ENCODE measurements at places on chromosomes 16 and 17.

- DNase-seq = no peak
Measured at GRCh38 chr17:74860229-74860871, 665 bp upstream of the GRIN2C start.

- DNase-seq = no peak
Measured at GRCh38 chr17:39700148-39700987, 504 bp downstream of the ERBB2 start.

GRCh38 chr17:73400915-73401545 is 89.2 kb upstream of the CDC42EP4 start:
- no peak for DNase-seq

DNA sequence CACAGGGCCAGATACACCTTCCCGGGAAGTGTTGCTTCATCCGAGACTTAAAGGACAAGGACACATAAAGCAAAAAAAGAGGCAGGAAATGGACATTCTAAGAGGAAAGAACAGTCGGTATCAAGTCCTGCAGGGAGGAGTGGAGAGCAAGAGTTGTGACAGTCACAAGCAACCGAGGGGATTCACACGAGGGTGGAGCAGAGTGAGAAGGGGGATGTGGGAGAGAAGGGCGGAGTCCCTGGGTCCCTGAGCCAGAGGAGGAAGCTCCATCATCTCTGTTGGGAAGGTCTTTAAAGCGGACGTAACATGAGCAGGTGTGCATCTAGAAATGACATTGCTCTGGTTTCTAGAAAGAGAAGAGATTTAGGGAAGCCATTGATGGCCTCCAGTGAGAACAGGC is 47.1 kb downstream of the AIPL1 start:
- no peak for DNase-seq

DNA sequence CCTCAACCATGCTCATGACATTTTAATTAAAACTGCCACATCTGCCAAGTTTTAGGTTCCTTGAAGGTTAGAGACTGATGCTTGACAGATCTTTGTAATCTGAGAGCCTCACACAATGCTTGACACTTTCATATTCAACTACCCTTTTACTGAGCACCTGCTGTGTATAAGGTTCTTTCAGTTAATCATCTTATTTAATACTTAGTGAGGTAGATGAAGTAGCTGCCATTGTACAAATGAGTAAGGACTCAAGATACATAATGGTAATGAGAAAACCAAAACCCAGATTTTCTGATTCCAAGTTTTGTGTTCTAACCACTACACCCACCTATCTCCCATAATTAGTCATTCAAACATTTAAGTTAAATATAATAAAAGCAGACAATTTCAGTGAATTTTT is 35.4 kb upstream of the ARL6IP1 start:
- DNase-seq = no peak

DNA sequence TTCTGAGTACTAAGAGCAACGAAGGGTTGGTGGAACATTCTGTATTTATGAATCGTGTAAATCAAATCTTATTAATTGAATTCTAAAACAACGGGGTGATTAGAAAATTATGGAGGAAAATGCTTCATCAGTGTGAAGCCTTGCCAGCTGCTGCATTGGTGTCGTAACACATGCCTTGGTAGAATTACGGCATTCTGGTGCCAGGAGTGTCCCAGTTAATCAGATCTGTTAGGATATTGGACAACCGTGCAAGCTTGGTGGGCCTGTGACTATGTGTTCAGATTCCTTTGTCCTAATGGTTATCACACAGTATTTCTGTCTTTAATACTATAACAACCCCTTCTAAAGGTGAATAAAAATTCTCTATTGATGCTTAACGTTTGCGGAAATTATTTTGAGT is 44.2 kb upstream of the TANC2 start:
- no peak for DNase-seq

GRCh38 chr16:58481931-58482330 is 18.0 kb upstream of the NDRG4 start:
- DNase-seq = peak; percentile 34

- DNase-seq = peak; percentile 14
Measured at GRCh38 chr17:68248891-68249290, 1.0 kb downstream of the AMZ2 start.

- peak; percentile 49 for DNase-seq
Measured at GRCh38 chr17:65055708-65056638, 567 bp downstream of the GNA13 start.
